ENCODE measurements at places on chromosomes 13 and 19.

GRCh38 chr19:38562096-38562495 is 55.7 kb downstream of the MAP4K1 start:
- DNase-seq: no peak

GRCh38 chr19:12770922-12771321 is 4.4 kb downstream of the HOOK2 start:
- no peak for DNase-seq

DNA sequence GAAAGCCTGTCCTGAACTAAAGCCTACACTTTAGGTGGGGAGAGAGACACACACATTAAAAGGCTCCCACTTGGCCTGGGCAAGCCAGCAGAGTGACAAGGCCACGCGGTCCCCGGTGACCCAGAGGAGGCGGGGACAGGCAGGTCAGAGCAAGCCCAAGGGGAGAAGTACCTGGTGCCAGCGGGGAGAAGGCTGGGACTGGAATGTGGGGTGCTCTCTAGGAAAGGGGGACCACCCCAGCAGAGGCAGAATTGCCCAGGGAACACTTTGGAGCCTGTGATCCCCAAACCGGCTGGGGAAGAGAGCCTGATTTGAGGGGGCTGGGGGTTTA is 82.3 kb downstream of the RAB20 start:
- no peak for DNase-seq

DNA sequence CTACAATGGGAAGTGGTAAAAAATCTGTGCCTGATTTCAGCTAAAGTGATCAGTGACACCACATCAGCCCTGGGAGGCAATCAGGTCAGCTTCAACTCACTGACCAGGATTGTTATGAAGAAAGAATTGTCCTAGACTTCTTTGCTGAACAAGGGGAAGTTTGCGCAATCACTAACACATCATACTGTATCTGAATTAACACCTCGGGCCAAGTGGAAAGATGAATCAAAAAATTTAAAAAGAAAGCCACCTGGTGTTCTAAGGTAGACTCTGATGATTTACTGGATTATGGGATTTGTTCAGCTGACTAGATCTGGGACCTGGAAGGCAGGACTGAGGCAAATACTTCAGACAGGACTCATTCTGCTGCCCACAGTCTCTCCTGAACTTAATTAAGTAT is 161.8 kb downstream of the DIAPH3 start:
- no peak for DNase-seq

GRCh38 chr19:6108721-6109633 is 1.3 kb downstream of the RFX2 start:
- peak; percentile 8 for DNase-seq
